ENCODE measurements at places on chromosomes 2 and 18.

GRCh38 chr2:8599421-8600242, 82.2 kb upstream of the ID2 start:
- no peak for DNase-seq

GRCh38 chr2:234980451-234981187, 28.8 kb downstream of the SH3BP4 start:
- no peak for DNase-seq

GRCh38 chr2:15918761-15919356, 21.5 kb upstream of the MYCN start:
- no peak for DNase-seq

DNA sequence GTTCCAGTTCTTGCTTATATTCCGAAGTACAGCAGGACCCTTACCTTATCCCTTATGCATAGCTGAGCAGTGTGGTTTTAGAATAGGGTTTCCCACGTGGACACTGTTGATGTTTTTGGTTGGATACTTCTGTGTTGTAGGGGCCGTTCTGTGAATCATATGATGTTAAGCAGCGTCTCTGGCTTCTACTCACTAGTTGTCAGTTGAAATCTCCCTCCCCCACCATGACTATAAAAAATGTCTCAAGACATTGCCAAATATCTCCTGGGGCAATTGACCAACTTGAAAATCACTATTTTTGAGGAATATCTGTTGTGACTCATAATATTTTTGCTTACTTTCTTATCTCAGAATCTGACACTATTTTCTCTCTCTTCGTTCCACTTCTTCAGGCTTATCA, 713.7 kb downstream of the TSN start:
- no peak for DNase-seq

DNA sequence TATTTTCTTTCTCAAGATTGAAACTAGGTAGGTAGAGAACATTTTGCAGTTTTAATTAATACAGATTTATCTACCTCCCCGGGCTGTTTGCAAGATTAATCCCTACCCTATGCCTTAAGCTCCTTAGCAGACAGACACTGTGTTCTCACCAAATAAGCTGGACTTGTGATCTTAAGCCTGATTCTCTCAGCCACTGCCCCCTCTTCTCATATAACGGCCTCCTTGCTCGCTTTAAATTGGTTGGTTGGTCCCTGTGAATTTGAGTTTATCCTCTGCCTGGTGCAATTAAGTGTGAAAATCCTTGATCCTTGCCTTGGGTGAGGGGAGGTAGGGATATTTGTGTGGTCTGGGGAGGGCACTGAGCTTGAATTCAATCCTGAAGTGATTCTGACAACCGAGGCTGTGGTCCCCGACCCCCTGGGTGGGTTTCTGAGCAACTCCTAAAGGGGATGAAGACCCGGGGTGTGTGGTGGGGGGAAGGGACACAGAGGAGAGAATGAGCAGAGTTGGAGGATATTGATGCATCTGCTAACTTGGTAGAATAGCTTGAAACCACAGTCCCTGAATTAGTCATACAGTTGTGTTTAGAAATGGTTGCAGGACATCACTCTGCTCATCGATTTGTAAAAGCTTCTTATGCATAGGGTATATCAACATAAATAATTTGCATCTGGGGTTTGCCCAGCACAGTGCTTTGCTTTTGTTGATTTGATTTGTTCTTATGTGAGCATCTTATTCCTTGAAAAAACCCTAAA, 36.9 kb upstream of the NCKAP5 start:
- no peak for DNase-seq

Measured in Peyer's patch (tissue), 4 donors.